ENCODE measurements at places on chromosomes 12 and 14.

- no peak for DNase-seq
These were observed 34.4 kb upstream of the P2RX4 start for GRCh38 chr12:121175383-121176119.

DNA sequence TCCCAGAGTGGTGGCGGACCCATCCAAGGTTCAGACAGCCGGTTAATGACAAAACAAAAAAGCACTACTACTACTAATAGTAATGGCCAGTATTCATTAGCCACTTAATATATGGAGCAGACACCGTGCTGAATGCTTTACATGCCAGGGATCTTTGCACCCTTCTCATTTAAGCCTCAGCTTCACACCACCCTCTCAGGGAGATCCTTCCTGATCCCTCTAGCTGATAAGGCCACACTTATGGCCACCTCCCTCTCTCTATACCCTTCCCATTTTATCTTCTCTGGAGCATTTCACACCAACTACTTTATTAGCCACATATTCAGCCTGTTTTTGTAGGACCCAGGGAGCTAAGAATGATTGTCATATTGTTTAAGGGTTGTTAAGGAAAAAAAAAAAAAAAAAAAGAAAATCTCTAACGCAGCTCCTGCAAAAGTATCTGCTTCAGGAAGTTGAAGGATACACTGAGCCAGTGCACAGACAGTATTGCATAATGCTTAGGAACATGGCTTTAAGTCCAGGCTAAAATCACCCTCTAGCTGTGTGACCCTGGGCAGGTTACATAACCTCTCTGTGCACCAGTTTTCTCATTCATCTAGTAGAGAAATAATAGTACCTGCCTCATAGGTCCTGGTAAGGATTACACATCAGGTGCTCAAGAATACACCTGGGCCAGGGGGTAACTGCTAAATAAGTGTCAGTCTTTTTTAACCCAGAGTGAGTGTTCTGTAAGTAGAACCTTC lies 29.4 kb downstream of the NUAK1 start:
- DNase-seq, result no peak

- DNase-seq, result no peak
These were observed 3.1 kb upstream of the LMO3 start for GRCh38 chr12:16608946-16609539.

- DNase-seq, result no peak
These were observed 48.6 kb upstream of the PRMT8 start for GRCh38 chr12:3442397-3442796.

GRCh38 chr14:32513571-32514009 lies 184.5 kb downstream of the AKAP6 start:
- DNase-seq, result no peak

GRCh38 chr12:123055281-123055766 lies 74.8 kb downstream of the ARL6IP4 start:
- no peak for DNase-seq

DNA sequence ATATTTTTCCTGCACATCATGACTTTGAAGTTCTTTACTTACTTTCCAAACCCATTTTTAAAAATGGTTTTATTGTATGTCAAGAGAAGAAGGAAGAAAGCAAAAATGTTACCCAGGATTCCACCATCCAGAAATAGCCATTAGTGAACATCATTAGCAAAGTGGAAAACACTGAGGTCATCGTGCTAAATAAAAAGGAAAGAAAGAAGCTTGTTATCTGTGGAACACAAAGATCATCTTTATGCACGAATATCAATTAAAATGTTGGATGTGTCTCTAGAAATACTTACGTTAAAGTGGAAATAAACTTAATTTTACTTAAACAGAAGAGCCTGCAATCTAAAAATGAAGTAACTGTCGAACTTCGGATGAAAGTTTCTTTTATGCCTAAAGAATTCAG lies 27.3 kb downstream of the SFSWAP start:
- no peak for DNase-seq

Measured in T-helper 22 cell (primary cell).